Cortex of kidney (tissue), 1 donor: ENCODE measurements at places on chromosomes 3 and 15.

DNA sequence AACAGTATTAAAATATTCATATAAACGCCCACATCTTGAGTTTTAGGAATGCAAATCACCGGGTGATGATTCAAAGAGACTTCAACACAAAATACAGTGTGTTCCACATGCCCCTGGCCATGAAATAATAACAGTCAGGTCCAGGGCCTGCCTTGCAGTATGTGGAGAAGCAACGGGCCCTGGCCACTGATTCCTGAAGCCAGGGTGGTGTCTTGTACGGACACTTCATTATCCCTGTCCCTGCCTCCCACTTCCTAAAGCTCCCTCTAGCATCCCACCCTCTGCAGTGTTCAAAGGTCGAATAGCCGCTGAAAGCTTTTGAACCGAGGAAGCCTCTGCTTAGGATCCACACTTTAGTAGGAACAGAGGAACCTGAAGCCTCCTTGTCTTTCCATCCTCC, 50.4 kb upstream of the PCSK6 start:
- DNase-seq = no peak

DNA sequence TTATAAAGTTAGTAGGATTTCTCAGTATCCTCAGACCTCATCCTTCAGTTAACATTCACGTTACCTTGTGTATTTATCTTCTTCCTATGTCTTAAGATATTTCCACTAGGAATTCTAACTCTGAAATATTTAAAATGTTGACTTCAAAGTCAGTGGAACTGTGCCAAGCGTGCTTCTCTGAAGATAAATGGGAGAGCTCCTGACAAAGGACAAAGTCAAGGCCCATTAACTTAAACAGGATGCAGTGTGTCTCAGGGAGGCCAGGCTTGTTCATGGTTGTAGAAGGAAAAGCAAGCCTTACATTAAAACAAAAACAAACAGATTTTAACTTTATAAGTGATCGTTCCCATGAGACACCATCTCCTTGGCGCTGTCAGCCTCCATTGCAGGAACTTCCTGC, 41.5 kb downstream of the ABHD17C start:
- no peak for DNase-seq

- peak; percentile 17 for DNase-seq
Observed at GRCh38 chr3:71064956-71065763, 518.4 kb downstream of the FOXP1 start.

DNA sequence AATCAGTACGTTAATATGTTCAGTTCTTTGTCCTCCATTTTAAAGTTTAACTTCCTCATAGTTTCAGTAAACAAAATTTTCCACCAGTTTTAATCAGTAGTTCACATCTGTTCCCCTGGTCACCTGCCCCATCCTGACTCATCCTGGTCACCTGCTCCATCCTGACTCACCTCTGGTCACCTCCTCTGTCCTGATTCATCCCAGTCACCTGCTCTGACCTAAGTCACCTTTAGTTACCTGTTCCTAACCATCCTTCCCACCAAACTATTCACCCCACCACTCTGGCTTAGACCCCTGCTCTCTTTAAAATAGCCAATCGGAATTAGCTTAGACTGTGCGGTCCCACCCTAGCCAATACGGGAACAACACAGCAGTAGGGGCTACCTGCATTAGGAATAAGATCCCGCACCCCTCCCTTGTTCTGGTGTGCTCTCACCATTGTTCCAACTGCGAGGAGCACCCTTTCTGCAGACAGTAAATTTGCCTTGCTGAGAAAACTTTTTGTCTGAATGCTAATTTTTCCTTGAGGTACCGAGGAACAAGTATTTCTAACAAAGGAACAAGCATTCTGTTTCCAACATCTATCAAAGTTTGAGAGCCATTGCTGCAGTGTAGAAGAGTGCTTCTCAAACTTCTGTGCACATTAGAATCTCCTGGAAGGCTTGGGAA, 169.3 kb downstream of the ADAMTS17 start:
- DNase-seq = no peak
